HAP-1 (cell line): ENCODE measurements at places on chromosomes 7 and 10.

GRCh38 chr10:86958116-86958900 lies at the start of gene SNCG:
Gene SNCG, plus strand, starts transcription at chr10:86958599. Its CDS starts 99 bp downstream, at chr10:86958698.
- no peak for DNase-seq

DNA sequence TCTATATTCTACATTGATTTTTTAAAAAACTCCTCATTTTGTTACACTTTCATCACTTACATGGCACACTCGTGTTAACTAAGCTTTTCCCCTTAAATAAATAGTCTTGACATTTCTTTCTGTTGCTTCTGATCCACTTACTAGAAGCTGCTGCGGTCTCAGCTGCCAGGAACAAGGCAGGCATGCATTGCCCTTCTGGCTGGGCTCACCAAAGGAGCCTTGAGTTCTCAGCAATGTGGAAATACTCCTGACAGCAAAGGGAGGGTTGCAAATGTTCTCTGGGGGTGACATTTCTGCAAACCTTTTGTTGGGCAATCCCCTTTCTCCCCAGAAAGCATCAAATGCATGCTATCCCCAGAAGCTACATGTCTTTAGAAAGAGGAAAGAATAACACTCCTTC lies 350.1 kb downstream of the PRPF18 start:
- no peak for DNase-seq

- DNase-seq: no peak
Observed at GRCh38 chr7:50266635-50267386, 37.7 kb upstream of the IKZF1 start.

- no peak for DNase-seq
Observed at GRCh38 chr10:79164075-79164474, 95.3 kb downstream of the ZMIZ1 start.

DNA sequence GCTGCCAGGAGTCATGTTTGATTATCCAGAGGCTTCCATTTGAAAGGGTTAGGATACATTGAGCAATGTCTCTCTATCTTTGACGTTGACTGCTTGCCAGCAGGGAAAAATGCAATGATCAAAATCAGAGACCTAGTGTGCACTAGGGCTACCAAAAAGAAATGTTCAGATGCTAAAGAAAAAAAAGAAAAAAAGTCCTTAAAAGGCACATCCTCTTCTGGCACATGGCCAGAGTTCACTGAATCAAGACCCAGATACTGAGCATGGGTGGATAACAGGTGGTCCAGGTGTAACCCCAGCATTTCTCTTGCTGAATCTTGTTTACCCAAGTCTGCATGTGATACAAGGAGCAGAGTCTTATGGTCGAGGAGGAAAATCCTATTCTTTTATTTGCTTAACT lies 899.3 kb downstream of the SORCS3 start:
- no peak for DNase-seq
